ENCODE measurements at places on chromosomes 5 and 9. TPM values are rescaled to one million over a fixed set of nuclear protein-coding genes. Genes with fewer than 3 reads are reported as not detected.

ZNF462 gene
- 28.7 TPM for total RNA-seq

COL15A1 gene
- total RNA-seq = 178 TPM

S1PR3 gene
- total RNA-seq = 12.5 TPM

TMEM167A gene
- total RNA-seq = 44.9 TPM

GRM6 gene
- not detected for total RNA-seq

TMEM232 gene
- total RNA-seq = 1.6 TPM

TMOD1 gene
- 45.9 TPM for total RNA-seq

ACTBL2 gene
- not detected for total RNA-seq

LVRN gene
- total RNA-seq = 1.6 TPM

CCNO gene
- total RNA-seq = not detected

DOCK8 gene
- total RNA-seq = 13.0 TPM

ADAMTS2 gene
- total RNA-seq = 29.7 TPM

NDUFA8 gene
- 40.2 TPM for total RNA-seq

YIPF5 gene
- total RNA-seq = 43.3 TPM

CDC25C gene
- 3.7 TPM for total RNA-seq

Data from skeletal muscle tissue (tissue), 5 donors.